Central memory CD8-positive, alpha-beta T cell (primary cell): ENCODE measurements at places on chromosomes 1 and 21.

GRCh38 chr21:46078978-46079351 lies 18.9 kb upstream of the COL6A2 start:
- DNase-seq = peak; percentile 3

DNA sequence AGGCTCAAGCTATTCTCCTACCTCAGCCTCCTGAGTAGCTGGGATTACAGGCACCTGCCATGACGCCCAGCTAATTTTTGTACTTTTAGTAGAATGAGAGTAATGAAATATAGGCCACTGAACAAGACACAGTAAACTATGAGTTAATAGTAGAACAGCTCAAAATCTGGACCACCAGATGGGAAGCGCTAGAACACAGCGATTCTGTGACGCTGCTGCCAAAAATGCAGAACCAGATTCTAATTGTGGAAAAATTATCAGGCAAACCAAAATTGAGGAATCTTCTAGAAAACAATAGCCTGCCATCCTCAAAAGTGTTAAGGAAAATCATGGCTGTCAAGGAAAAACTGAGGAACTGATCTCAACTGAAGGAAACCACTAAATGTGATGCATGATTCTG lies 111.4 kb upstream of the TIAM1 start:
- no peak for DNase-seq

- DNase-seq = no peak
Observed at GRCh38 chr1:53332833-53333232, 5.0 kb upstream of the LRP8 start.

DNA sequence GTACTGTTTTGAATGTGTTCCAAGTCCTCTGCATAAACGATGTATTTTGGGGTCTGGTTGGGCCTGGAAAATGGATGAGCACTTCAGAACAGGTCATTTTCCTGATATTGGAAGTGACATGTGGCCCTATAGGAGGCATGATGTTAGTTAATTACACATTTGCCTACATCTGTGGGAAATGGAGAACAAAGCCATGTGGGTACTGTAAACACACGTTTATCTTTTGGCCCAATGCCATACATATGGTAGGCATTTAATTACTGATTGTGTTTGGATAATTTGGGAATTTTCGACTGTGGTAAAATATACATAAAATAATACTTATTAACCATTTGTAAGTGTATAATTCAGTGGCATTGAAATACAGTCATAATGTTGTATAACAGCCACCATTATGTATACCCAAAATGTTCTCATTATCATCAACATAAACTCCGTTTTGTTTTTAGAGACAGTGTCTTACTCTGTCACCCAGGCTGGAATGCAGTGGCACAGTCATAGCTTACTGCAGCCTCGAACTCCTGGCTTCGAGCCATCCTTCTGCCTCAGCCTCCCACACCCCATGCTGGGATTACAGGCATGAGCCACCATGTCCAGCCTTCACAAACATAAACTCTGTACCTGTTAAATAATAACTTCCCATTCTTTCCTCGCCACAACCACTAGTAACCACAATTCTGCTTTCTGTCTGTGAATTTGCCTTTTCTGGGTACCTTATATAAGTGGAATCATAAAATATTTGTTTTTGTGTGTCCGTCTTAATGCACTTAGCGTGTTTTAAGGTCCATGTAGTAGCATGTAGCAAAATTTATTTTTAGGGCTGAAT lies 11.9 kb upstream of the RNPEP start:
- DNase-seq = no peak

- DNase-seq = no peak
Observed at GRCh38 chr21:42316891-42317290, 1.7 kb upstream of the TFF3 start.

DNA sequence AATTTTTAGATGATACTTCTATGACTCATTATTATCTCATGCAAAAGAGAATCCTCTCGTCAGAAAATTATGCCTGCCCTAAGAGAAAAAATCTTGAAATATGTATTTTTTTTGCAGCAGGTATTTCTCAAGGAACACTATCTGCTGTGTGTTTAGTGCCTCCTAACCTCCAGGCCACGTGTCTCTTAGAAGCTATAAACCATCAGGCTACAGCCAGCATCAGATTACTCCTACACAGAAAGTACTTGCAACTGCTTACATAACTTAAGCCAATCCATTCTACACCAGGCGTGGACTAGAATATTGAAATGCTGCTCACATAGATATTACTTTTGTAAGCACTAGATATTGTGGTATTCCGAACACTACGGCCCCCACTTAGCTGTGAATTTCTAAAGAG lies 933.4 kb downstream of the PLA2G4A start:
- DNase-seq = no peak
